ENCODE measurements at places on chromosomes 16 and 17.

DNA sequence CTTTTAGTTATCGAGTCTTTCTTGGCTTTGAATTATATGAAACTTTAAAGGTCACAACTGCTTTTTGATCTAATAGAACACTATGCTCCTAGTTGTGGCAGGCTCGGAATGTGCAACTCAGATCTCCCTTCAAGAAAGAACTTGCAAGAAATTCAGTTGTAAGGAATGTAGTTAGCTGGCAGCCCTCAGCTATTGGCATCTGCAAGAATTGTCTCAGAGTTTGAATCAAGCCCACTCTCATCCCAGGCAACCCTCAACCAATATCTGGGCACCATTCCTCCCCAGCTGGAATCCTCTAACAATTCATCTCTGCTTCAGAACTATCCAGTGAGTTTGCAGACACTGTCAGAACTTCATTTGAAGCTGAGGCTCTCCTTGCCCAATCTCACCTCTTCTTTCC lies 447.2 kb downstream of the KIF2B start:
- no peak for DNase-seq

GRCh38 chr16:23269248-23269953 lies 32.7 kb upstream of the SCNN1B start:
- no peak for DNase-seq

GRCh38 chr17:74148901-74149596 lies 54.4 kb upstream of the RPL38 start:
- DNase-seq = no peak

- DNase-seq = no peak
Measured at GRCh38 chr17:42750739-42751344, 6.0 kb upstream of the EZH1 start.

DNA sequence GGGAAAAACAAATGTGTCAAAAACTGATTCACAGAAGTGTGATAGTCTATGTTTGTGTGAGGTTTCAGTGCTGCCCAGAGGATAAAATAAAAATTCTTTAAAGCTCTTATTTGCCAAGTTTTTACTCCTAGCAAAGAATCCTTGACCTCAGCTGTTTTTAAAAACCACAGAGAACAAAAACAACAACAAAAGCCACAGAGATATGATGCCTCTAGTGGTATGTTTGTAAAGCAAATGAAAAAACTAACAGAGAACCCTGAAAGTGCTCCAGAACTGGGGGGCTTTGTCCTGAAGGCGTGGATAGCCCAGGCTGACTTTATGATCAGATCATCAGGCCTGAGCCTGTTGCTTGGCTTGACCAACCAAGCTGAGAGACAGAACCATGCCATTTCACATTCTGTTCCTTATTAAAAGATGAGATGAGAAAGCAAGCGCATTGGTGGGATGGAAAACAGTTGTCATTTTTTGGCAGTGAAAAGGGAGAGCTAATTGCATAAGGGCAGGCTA lies 411.0 kb downstream of the CPPED1 start:
- no peak for DNase-seq

DNA sequence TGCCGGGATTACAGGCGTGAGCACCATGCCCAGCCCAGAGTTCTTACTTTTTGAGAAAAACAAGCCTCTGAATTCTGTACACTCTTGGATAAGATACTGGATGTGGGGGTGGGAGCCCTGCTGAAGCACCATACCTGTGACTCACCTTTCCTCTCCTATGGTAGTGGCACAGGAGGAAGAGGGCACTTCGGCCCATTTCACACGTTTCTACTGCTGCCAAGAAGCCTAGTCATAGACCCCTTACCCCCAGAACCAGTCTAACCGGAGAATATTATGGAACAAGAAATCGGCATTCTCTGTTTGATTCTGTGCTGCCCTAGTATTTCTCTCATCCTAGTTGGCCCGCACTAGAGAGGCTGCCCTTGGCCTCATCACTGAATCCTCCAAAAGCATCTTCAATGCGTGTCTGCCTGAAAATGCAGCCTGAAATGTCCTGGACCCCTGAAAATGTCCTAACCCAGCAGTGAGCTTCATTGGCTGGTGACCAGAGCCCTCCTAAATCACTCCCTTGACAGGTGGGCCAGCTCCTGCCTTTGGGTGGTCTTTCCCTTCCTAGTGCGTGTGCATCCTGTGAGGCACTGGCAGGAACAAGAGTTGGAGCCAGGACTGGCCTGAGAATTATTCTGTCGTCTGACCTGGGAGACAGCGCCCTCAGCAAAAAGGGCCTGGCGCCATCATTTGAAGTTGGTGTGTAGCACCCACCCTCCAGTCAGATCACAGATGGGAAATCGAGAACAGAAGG lies 37.9 kb downstream of the NDEL1 start:
- DNase-seq = no peak

DNA sequence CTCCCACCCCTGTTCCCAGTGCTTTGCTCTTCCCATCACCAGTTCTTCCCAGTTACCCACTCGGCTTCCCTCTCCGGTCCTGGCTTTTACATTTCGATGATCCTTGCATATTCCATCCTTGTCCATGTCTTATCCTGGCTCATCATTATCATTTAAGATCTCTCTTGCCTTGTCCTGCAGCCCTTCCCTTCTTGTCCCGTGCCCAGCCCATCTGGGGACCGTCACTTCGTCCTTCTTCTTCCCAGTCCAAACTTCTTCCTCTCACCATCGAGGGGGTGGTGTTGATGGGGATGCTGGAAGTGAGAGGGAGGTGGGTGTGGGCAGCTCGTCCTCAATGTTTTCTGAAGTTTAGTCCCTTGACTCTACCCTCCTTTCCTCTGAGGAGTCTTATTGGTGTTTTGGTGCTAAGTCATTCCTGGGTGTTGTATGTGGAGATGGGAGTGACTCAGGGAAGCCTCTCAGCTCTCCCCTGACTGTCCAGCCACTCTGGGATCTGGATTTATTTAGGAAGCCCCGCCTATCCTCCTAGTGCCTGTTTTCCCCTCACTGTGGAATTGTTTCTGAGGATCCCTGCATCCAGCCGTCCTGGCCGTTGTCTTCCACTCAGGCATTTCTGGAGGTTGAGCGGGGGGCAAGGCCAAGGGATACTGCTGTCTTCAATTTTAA lies 975 bp downstream of the SNX29 start:
- DNase-seq = no peak

GRCh38 chr17:42275527-42276358 lies 448 bp downstream of the STAT5B start:
- no peak for DNase-seq

- DNase-seq = no peak
Measured at GRCh38 chr17:74744349-74744713, 4.1 kb upstream of the NHERF1 start.

DNA sequence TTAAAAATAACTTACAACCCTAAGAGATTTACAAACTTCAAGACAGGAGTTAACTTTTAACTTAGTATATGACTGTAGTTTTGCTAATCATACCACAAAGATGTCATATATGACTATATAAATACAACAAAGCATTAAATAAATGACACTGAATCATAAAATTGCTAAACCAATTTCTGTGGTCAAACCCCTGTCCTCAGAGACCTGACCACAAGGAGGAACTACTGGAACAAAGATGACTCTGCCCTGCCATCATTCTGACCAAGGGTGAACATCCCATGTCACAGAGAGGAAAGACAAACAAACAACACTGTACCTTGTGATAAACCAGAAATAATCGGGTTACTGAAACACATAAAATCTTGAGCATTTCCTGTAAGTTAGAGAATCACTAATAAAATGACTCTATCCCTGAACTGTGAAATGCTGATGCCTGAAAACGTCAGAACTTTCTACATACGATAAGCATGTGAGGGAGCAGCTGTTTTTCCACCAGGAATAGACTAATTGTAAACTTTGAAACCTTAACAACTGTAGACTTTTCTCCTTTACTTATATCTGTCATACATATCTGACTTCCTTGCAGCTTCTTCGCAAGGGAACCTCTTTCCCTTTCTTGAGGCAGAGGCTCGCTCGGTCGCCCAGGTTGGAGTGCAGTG lies 47.9 kb downstream of the WDR59 start:
- DNase-seq = no peak

DNA sequence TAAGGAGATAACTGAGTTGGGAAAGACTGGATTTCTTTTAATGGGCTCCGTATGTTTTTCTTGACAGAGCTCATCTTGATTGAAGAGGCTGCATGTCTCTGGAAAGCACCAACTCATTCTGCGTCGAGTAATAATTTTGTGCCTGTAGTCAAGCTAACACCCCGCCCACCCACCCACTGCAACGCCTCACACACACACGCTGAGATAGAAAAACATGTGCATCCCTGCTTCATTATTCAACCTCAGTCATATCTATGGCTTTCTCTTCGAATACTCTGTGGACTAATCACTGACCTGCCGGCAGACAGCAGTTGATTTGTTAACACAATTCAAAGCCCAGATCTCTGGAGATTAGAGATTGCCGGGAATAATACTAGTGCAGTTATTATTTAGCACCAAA lies 220.2 kb upstream of the TOM1L1 start:
- no peak for DNase-seq

GRCh38 chr16:65688301-65688700 lies 566.4 kb upstream of the CDH11 start:
- DNase-seq = no peak

GRCh38 chr17:81151278-81151677 lies 14.0 kb upstream of the PVALEF start:
- DNase-seq = no peak

- no peak for DNase-seq
Measured at GRCh38 chr17:67675481-67675880, 42.3 kb upstream of the NOL11 start.

DNA sequence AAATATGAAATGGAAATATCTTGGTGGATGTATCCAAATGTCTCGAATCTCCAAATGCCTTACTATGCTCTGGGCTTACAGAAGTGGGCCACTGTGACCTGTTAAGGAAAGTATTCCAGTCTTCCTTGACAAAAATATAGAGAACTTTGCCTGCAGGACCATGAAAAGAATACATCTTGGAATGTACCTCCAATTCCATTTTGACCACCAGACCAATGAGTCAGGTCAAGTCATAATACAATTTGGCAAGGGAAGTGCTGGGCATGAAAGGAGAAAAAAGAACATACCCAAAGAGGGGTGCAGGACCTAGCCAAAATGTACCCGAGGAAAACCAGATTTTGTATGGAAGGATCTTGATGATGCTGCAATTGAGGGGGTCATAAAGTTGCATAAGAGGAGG lies 1153.7 kb upstream of the GOT2 start:
- no peak for DNase-seq

- peak; percentile 68 for DNase-seq
Measured at GRCh38 chr17:58513965-58514769, at the start of gene MTMR4. MTMR4 (minus strand) TSS chr17:58514638; CDS start chr17:58514407, 231 bp downstream.

DNA sequence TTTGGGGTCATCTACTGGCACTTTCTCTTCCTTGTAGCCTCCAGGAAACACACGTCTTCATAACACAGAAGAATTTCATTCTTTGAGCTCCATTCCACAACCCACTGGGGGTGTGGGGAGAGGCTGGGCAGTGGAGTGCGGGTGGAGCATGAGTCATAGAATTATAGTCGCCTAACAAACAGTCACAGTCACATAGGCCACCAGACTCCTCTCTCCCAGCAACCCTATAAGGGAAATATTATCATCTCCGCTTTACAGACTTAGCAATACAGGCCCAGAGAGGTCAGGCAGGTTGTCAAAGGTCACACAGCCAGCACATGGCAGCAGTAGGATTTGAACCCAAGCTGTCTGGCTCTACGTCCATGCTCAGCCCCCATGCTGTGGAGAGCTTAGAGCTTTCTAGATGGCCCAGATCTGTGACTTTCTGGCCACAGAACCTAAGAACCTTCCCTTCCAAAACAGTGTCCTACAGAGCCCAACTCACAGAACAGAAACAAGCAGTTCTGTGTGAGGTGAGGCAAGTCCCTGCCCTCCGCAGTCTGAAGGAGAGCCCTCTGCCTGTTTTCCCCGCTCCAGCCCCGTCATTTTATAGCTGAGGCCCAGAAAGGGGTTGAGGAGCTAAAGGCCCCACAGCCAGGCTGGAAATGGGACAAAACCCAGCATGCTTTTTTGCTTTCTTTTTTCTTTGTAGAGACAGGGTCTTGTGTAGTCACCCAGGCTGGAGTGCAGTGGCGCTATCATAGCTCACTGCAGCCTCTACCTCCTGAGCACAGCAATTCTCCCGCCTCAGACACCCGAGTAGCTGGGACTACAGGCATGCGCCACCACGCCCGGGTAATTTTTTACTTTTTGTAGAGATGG lies 10.7 kb upstream of the LITAF start:
- peak; percentile 72 for DNase-seq

GRCh38 chr16:84752600-84752999 lies 52.8 kb downstream of the USP10 start:
- DNase-seq = no peak

- DNase-seq = peak; percentile 37
Measured at GRCh38 chr17:39831588-39831987, 32.5 kb downstream of the IKZF3 start.

- no peak for DNase-seq
Measured at GRCh38 chr16:89095491-89095951, 1.9 kb downstream of the ACSF3 start.

DNA sequence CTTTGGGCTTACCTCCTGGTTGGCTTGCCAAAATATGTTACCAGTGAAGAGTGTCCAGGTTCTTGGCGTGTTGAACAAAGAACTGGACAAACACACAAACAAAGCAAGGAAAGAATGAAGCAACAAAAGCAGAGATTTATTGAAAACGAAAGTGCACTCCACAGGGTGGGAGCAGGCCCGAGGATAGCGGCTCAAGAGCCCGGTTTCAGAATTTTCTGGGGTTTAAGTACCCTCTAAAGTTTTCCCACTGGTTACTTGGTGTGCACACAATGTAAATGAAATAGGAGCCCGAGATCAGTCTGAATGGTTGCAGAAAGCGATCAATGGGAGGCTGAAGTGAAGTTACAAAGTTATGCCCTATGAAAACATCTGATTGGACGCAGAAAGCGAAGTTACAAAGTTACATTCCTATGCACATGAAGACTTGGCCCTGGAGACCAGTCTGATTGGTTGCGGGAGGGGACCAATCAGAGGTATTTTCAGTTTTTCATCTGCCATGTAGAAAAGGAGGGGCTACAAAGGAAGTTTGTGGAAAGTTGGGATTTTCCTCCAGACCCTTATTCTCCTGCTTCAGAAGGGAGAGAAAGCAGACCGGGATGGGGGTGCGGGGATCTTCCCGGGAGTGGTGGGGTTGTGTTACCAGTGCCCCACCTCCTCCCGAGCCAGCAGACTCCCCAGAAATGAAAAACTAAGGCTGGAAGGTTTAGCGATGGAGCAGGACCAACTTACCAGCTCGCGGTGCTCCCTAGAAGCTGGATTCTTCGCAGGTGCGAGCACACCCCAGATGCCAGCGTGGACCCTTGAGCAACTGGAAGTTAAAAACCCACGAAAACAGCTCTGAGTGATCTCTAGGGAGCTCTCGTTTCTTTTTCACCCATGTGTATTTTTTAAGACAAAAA lies at the start of gene SLFN12:
SLFN12 (minus strand) TSS at position 325 of the 899 bp plus-strand sequence. CDS start 9,472 bp downstream, outside the sequence.
- DNase-seq = no peak

- DNase-seq = no peak
Measured at GRCh38 chr16:1019231-1020090, 37.9 kb downstream of the SOX8 start.

GRCh38 chr17:28041844-28042656 lies 427 bp upstream of the NLK start:
- DNase-seq = no peak

GRCh38 chr17:50550661-50551432 lies 3.9 kb downstream of the SPATA20 start:
- peak; percentile 88 for DNase-seq

- DNase-seq = no peak
Measured at GRCh38 chr17:52789829-52790228, 631.3 kb upstream of the CA10 start.
